ENCODE measurements at places on chromosomes 1 and 21. TPM values are rescaled to one million over a fixed set of nuclear protein-coding genes. Genes with fewer than 3 reads are reported as not detected.

Gene APH1A
- total RNA-seq, result 121 TPM

Gene CFAP57
- total RNA-seq, result 2.9 TPM

Gene ANXA9
- total RNA-seq, result 2.6 TPM

Gene TGFB2
- 44.1 TPM for total RNA-seq

Gene HORMAD1
- 2.7 TPM for total RNA-seq

Gene DCST2
- total RNA-seq, result 0.10 TPM

Gene C1orf52
- total RNA-seq, result 34.9 TPM

Gene CYP4Z1
- 2.5 TPM for total RNA-seq

Gene TMIGD3
- 9.5 TPM for total RNA-seq

Gene BLACAT1
- total RNA-seq, result 0.44 TPM

DNA sequence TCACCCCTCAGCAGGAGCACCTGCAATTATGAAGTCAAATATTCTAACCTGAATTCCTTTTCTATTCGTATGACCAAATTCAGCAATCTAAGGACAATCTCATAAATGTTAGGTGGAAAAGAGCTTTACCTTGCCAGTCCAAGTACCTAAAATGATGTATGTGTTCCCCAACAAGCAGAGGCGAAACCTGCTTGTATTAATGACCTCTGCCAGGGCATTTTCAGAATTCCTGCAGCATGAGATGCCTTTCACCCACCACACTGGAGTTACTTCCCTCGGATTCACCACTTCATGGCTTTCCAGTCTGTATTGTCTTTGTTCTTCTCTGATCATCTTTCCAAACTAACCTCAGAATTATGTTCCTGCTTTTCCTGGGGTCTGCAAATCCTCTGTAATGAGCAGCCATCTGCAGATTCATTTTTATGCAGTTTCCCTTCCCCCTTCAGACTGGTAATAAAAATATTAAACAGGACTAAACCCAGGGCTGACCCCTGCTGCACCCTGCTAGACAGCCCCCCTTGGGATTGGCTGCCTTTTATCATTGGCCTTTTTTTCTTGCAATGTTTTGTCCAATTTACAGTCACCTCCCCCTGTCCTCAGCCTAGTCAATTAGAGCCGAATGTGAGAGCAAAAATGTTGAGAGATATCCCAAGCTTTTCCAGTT is 26.6 kb upstream of the CASQ2 start:
- no peaks in the 10 kb centered on the region for H3K4me1 ChIP-seq
- no peak for DNase-seq
- no peak overlapping the region for H3K27ac ChIP-seq
- H3K27me3 ChIP-seq, result peaks cover 2% of the 10 kb centered on the region
- no peak overlapping the region for H3K4me3 ChIP-seq

DNA sequence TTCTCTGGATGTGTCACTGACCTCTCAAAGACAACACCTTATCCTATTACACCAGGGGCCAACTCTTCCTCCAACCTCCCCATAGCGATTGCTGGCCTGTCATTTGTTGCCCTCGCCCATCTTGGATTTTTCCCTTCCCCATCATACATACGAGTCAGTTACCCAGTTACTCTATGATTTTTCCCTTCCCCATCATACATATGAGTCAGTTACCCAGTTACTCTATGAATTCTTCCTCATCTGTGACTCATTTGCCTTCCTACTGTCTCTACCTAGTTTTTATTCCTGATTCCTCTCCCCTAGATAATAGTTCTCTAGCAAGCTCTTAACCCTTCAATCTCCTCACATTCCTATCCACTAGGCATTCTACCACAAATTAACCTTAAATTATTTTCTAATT is 178.8 kb downstream of the NR5A2 start:
- H3K4me3 ChIP-seq, result no peak overlapping the region
- H3K4me1 ChIP-seq, result no peaks in the 10 kb centered on the region
- no peaks in the 10 kb centered on the region for H3K27me3 ChIP-seq
- H3K27ac ChIP-seq, result no peak overlapping the region

- H3K36me3 ChIP-seq, result peaks cover 2% of the 10 kb centered on the region
- no peaks in the 10 kb centered on the region for H3K27me3 ChIP-seq
- no peak overlapping the region for H3K4me3 ChIP-seq
- H3K27ac ChIP-seq, result peak overlapping the region; percentile 7
- H3K4me1 ChIP-seq, result peaks cover 55% of the 10 kb centered on the region
- no peak for DNase-seq
Measured at GRCh38 chr1:226690460-226690982, 48.6 kb downstream of the ITPKB start.

DNA sequence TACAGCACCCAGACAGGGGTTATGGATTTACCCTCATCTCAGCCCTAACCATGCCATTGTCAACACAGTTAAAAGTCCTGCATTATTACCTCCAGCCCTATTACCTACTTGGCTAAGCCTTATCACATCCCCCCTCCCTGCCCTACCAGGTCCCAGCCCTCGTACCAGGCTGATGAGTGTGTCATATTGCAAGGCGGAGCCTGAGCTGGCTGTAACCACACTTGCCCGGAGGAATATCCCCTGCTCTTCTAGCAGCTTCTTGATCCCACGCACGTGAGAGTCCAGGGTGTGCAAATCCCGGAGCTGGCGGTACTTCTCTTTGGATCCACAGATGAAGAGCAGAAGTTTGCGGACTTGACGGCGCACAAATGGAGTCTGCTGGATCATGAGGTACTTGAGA is 87.4 kb downstream of the UBR4 start:
- no peaks in the 10 kb centered on the region for H3K4me1 ChIP-seq
- no peak overlapping the region for H3K4me3 ChIP-seq
- H3K36me3 ChIP-seq, result peaks cover 74% of the 10 kb centered on the region
- H3K27me3 ChIP-seq, result no peaks in the 10 kb centered on the region

DNA sequence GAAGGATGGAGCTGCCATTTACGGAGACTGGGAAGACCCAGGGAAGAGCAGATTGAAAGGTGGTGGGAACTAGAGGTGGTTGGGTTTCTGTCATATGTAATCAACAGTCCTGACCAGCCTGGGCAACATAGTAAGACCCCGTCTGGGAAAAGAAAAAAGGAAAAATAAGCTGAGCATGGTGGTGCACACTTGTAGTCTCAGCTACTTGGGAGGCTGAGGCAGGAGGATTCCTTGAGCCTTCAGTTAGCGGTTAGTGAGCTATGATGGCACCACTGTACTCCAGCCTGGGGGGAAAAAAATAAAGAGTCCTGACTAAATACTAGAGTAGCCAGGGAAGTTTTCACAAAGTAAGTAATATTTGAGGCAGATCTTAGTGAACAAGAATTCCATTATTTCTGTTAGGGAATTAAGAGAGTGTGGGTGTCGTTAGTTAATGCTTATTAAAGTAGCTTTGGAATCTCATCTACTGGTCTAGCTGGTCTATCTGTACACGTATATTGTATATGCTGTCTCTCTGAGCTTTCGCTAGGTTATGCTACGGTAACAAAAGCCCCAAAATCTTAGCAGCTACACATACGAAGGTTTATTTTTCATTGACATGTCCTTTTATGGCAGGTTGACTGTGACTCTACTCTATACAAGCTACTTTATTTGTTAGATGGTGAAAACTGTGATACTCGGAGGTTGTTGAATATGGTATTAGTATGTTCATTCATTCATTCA is 4.4 kb downstream of the NBPF1 start:
- H3K27ac ChIP-seq, result no peak overlapping the region
- H3K36me3 ChIP-seq, result peaks cover 31% of the 10 kb centered on the region
- H3K4me3 ChIP-seq, result no peak overlapping the region
- DNase-seq, result no peak

DNA sequence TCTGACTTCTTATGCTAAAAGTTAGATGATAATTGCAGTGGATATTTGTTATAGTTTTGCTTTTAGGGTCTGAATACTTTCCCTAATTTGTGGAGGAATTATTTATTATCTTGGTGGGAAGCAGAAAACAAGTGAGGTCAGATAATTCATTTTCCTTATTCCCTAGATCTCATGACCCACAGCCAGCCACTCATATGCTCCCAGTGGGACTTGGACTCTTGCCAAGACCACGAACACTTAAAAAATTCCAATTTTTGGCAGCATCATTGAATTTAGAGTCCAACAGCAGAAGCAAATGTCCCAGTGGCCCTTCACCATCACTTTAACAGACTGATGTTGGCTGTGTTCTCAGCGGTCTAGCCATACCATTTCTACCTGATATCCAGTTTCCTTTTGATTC is 204.2 kb downstream of the HMCN1 start:
- no peaks in the 10 kb centered on the region for H3K27me3 ChIP-seq
- no peaks in the 10 kb centered on the region for H3K36me3 ChIP-seq
- H3K4me1 ChIP-seq, result no peaks in the 10 kb centered on the region
- DNase-seq, result no peak

- H3K4me3 ChIP-seq, result no peak overlapping the region
- peaks cover 5% of the 10 kb centered on the region for H3K36me3 ChIP-seq
- H3K27ac ChIP-seq, result no peak overlapping the region
Measured at GRCh38 chr1:159835862-159836525, 9.3 kb downstream of the SLAMF8 start.

GRCh38 chr1:179785031-179785431 is 41.9 kb downstream of the FAM163A start:
- no peaks in the 10 kb centered on the region for H3K36me3 ChIP-seq
- H3K27ac ChIP-seq, result no peak overlapping the region
- H3K4me3 ChIP-seq, result no peak overlapping the region

DNA sequence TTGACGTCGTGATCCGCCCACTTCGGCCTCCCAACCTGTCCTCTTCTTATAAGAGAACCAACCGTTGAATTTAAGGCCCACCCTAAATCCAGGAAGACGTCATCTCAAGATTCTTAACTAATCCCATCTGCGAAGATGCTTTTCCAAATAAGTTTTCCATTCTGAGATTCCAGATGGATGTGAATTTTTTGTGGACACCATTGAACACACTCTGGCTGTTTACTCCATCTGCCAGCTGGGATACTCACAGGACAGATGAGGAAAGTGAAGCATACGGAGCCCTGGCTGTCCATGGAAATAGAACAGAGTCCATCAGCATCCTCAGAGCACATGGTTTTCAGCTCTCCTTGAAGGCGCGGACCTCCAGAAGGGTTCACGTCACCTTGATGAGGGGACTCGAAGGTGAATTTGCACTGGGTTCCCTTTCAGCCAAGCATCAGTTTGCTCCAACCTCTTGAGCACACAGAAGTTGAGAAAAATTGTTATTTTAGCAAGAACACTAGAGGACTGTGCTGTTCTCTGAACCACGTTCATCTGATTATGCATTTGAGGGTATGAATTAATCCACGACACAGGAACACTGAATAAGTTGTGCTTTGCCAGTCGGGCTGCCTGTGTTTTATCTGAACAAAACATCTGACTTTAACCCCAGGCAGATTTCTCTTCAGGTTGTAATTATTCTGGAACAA is 68.6 kb downstream of the KAZN start:
- no peak overlapping the region for H3K27ac ChIP-seq
- no peak overlapping the region for H3K4me3 ChIP-seq

DNA sequence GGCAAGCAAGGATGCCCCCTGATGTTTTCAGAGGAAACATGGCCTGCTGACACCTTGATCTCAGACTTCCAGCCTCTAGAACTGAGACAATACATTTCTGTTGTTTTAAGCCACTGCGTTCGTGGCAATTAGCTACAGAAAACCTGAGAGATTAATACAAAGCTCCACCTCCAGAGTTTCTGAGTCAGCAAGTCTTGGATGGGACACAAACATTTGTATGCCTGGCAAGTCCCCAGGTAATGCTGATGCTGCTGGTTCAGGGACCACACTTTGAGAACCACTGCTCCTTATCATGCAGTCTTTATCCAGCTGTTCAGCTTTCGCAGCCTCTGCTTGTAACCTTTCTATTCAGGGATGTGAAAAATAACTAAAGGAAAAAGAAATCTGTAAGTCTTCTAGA is 565.7 kb upstream of the PLXNA2 start:
- no peaks in the 10 kb centered on the region for H3K27me3 ChIP-seq
- no peak overlapping the region for H3K27ac ChIP-seq
- H3K36me3 ChIP-seq, result no peaks in the 10 kb centered on the region
- DNase-seq, result no peak
- no peaks in the 10 kb centered on the region for H3K4me1 ChIP-seq

- no peaks in the 10 kb centered on the region for H3K4me1 ChIP-seq
- no peak for DNase-seq
- H3K27ac ChIP-seq, result no peak overlapping the region
Measured at GRCh38 chr1:163980394-163980793, 578.6 kb upstream of the PBX1 start.

DNA sequence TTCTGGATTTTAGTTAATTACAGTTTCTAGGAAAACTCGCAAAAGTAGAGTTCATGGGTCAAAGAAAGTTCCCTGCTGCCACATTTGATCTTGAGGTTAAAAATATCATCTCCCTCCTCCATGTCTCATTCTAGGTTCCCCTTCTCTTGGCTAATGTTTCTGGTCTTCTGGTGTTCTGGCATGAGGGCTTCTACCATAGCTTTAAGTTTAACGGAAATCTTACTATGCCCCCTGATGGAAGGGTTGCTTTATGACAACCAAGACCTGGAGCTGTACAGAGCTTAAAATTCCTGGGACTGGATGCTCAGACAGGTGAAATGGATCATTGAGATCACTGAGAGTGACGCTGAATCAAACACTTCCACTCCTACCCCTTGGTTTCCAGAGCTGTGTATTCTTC is 1881.7 kb downstream of the MRPL39 start:
- no peaks in the 10 kb centered on the region for H3K36me3 ChIP-seq
- no peak for DNase-seq
- H3K4me1 ChIP-seq, result no peaks in the 10 kb centered on the region
- no peak overlapping the region for H3K27ac ChIP-seq
- H3K27me3 ChIP-seq, result no peaks in the 10 kb centered on the region

DNA sequence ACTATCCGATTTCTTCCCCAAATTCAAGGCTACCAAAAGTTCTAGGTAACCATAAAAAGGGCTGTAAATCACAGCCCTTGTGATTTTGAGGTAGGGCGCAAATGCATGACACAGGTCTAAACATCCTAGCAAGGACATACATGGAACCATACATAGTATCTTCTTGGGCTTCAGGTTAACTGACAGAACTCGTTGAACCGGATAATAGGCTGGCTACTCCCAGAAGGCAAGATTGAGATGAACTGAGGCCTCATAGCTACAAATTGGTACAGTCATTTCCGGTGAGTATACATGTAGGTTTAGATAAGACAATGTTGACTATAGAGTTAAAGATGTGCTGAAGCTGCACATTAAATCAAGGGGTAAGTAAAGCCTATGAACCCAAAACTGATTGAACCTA is 27.3 kb upstream of the TP53BP2 start:
- H3K4me3 ChIP-seq, result no peak overlapping the region
- H3K36me3 ChIP-seq, result no peaks in the 10 kb centered on the region
- H3K27ac ChIP-seq, result no peak overlapping the region

DNA sequence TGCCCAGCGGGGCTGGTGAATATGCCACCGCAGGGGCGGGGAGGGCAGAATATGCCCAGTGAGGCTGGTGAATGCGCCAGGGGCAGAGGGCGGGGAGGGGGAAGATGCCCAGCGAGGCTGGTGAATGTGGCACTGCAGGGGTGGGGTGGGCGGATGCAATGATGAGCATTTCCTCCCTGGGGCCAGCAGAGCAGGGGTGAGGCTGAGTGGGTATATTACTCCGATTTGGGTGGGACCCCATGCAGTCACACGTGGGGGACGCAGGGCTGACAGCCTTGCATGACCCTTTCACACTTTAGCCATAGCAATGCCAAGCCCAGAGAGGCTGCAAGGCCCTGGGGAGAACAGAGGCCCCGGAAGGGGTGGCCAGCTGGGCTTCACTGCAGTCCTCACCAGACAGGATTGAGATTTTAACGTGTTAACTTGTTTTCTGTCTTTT is 9.3 kb upstream of the SLX9 start:
- H3K4me3 ChIP-seq, result no peak overlapping the region
- H3K27ac ChIP-seq, result no peak overlapping the region
- H3K36me3 ChIP-seq, result peaks cover 21% of the 10 kb centered on the region
- peaks cover 73% of the 10 kb centered on the region for H3K27me3 ChIP-seq

GRCh38 chr1:212754680-212755079 is 36.9 kb downstream of the NSL1 start:
- H3K27ac ChIP-seq, result no peak overlapping the region
- H3K36me3 ChIP-seq, result no peaks in the 10 kb centered on the region
- H3K4me1 ChIP-seq, result no peaks in the 10 kb centered on the region
- no peaks in the 10 kb centered on the region for H3K27me3 ChIP-seq
